Activated CD4-positive, alpha-beta T cell treated with anti-CD3 and anti-CD28 coated beads, Interleukin-2, amount 50 U/mL, for 24 hours (primary cell): ENCODE measurements at places on chromosomes 5 and 9.

DNA sequence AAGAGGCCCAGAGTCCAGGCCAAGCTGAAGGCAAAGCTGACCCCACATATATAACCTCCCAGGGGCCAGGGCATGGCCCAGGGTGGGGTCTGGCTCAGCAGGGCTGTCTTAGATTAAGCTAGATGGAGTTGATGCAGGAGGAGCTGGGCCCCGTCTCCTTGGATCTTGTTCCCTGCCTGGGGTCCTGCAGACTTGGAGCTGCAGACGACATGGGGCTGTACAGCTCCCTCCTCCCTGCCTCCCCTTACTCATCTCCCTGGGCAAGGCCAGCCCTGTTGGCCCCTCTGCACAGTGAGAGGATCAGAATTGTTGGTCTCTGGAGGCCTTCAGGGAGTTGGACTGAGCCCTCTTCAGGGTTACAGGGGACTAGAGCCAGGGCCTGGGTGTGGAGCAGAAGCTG lies 134.9 kb downstream of the RGS3 start:
- DNase-seq = no peak

- DNase-seq = no peak
Observed at GRCh38 chr9:120916588-120916987, 10.0 kb downstream of the TRAF1 start.

GRCh38 chr5:123485275-123485674 lies 26.7 kb upstream of the CSNK1G3 start:
- no peak for DNase-seq

DNA sequence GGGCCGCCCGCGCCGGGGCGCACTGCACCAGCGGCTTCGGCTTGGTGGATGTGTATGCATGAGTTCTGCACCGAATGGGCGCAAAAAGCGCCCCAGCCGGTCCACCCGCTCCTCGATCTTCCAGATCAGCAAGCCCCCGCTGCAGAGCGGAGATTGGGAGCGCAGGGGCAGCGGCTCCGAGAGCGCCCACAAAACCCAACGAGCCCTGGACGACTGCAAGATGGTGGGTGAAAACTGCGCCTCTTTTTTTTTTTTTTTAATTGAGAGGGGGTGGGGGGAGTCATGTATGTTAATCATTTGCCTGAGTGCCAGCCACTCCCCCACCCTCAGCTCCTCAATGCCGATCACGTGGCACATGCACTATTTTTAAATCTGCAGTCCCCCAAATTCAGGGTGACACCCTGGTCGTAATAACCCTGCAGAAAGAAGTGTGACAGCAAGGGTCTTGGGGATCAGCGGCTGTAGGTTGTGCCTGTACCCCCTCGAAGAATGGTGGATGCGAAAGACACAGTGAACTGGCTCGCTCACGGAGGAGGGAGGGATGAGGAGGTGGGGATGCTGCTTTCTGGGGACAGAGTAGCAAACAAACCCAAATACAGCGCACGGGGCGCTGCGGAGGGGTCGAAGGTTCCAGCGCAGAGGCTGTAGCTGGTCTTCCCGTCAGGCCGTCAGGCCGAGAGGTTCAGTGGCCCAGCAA lies 900 bp downstream of the RGS7BP start:
- DNase-seq = no peak
